ENCODE measurements at places on chromosomes 13 and 19.

DNA sequence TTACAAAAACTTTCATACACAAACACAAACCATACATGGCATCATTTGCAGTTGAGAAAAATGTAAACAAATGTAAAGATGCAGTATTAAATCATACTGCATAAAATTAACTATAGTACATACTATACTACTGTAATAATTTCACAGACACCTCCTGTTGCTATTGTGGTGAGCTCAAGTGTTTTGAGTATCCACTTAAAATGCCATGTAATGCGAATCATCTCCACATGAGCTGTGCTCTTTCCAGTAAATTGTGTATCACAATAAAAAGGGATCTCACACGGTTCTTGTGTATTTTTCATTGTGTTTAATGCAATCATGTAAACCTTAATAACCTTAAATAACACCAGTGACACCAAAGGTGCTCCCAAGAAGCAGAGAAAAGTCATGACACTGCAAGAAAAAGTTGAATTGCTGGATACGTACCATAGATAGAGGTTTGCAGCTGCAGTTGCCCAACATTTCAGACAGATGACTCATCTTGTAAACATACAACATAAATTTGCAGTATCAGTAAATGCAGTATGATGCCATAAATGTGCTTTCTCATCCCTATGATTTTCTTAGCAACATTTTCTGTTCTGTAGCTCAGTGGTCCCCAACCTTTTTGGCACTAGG, 166.6 kb downstream of the RAP2A start:
- no peak for DNase-seq

DNA sequence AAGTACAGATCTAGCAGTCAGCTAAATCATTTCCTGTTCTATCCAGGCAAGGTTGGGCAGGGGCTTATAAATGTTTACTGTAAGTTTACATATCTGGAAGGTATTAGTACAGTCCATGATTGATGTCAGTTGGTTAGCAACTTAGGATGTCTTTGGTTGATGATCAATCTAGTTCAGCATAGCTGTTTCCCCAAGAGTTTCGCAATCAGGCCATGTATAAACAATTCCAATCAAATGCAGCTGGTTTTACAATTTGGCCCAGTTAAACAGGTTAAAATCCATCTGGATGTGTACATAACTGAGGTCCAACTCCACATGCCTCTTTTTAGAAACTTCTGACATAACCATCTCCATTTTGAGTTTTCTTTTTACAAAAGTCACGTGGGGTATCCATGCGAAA, 6.9 kb downstream of the ZNF221 start:
- DNase-seq = no peak

DNA sequence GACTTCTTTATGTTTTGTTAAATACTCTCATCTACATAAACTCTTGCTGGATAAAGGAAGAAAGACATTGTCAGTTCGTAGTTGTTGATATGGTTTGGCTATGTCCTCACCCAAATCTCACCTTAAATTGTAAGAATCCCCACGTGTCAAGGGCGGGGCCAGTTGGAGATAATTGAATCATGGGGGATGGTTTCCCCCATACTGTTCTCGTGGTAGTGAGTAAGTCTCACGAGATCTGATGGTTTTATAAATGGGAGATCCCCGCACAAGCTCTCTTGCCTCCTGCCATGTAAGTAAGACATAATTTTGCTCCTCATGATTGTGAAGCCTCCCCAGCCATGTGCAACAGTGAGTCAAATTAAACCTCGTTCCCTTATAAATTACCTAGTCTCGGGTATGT, 3.6 kb downstream of the ADGRE1 start:
- peak; percentile 11 for DNase-seq

DNA sequence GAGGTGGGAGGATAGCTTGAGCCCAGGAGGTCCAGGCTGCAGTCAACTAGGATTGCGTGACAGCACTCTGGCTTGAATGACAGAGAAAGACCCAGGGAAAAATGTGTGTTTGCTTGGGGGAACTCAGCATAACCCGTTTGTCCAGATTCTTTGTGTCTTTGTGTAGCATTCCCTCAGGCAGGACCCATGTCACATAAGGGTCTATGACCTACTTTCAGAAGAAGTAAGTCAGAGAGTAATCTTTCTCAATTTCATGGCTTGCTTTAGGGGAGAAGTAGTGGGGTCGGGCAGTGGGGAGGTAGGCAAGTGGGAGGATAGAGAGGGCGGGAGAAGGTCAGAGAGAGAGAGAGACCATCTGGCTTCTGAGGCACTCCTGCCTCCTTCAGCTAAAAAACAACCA, 11.9 kb upstream of the PSPC1 start:
- DNase-seq = no peak

- DNase-seq = no peak
Observed at GRCh38 chr13:48154671-48155070, 59.8 kb upstream of the MED4 start.

DNA sequence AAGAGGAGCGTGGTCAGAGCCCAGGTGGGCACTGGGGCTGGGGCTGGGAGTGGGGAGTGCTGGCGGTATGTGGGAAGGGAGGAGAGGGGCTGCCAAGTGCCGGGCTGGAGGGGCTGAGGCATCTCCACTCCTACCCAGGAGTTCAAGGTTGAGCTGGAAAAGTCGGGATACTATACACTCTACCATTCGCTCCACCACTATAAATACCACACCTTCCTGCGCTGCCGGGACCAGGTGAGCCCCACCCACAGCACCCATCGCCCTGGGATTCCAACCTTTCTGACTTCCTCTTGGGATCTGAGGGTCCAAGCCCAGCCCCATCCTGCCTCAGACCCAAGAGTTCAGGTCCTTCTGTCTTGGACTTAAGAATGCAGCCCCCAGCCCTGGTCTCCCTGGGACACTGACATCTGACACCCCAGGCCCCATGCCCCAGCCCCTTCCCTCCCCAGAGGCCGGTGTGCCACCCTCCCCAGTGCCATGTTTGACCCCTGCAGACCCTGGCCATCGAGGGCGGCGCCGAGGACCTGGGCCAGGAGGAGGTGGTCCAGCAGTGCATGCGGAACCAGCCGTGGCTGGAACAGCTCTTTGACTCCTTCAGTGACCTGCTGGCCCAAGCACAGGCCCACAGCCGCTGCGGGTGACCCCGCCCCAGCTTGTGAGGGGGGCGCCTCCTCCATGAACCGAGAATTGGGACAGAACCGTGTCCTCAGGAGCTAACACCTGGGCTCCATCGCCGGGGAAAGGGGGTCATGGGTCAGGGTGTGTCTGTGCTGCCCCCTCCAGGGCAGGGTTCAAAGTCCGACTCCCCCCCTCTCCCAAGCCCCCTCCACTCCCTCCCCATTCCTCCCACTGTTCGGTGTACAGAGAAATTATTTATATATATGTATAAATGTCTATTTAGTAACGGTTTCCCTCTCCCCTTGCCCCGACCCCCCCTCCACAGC, 14.7 kb downstream of the RRAS start:
- no peak for DNase-seq

DNA sequence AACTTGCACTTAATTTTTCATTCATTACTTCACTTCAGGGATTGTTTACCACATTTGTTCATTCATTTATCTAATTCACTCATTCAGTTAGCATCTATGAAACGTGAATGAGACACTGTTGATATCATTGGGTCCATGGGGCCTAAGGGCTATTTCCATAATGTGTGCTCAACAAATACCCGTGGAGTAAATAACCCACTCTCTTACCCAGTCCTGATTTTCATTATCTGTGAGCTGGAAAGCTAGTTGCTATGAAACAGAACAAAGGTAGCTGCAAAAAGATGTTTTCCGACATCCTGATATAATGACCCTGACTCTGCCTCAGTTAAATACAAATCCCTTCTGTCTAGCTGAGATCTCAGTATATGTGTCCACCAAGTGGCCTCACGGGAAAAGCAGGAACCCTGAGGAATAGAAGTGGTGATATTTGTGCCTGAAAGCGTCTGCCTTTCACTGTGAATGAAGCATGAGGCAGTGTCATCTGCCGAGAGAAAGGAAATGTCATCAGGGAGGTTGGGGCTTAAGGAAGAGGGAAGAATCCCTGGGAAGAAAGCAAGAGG, 63.8 kb downstream of the SERTM1 start:
- no peak for DNase-seq

Data from activated T-cell treated with anti-CD3 and anti-CD28 coated beads for 4 hours (primary cell).